ENCODE measurements at places on chromosomes 5 and 9. TPM values are rescaled to one million over a fixed set of nuclear protein-coding genes. Genes with fewer than 3 reads are reported as not detected.

GRCh38 chr9:21677834-21678233, 124.6 kb upstream of the MTAP start:
- DNase-seq = no peak

DNA sequence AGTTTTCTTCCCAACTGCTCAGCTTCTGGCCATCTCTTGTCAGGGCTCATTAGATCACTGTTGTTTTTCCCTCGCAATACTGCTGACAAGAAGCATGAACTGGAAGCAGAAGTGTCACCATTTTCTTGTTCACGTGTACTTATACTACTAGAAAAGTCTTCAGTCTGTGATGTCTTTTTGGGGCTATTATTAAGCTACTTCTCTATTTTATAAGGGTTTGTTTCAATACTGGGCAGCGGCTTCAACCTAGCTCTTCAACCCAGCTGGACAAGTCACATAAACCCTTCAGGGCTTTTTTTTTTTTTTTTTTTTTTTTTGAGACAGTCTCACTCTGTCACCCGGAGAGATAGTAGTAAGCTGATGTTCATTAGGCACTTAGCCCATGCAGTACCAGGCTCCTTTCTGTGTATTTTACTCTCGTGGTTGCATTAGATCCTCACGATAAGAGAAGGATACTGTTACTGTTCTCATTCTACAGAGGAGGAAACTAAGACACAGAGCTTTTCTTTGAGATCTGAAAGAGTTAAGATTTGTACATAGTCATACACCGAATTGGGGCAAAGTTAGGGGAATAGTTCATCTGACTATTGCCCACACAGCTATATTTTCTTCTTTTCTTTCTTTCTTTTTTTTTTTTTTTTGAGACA, 20.5 kb downstream of the RAPGEF1 start:
- no peak for DNase-seq

DNA sequence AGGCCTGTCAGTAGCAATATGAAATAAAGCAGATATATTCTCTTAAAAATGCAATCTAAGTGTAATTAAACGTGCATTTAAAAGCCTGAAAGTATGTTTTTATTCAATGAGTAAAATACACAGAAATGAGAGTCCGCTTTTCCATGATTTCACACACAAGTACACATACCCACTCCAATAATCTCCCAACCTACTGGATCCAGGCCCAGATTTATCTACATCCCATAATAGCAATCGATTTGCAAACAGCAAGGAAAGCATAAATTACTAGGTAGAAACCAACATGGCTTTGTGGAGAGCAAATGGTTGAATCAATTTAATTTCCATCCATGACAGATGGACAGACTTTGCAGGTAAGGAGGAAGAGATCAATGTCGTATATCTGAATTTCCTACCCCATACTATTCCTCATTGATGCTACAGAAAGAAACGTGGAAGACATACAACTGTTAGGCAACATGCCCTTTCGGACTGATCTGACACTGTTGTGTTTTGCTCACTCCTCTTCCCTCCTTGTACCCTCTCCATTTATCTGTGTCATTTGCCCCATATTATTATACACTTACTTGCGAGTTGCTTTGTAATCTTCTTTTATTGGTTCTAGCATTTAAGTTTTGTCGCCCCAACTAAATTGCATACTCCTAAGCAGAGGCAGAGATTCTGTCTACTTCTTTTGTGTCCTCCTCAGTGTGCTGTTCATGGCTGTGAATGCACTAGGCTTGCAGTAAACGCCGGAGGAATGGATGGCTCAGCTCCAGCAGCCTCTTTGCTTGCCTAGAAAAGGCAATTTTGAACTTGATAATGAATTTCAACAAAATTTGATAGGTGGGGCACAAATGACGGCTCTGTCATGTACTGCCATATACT, 133.6 kb downstream of the NFIB start:
- no peak for DNase-seq

GRCh38 chr5:4772591-4772990, 367.5 kb upstream of the ADAMTS16 start:
- DNase-seq = no peak

DNA sequence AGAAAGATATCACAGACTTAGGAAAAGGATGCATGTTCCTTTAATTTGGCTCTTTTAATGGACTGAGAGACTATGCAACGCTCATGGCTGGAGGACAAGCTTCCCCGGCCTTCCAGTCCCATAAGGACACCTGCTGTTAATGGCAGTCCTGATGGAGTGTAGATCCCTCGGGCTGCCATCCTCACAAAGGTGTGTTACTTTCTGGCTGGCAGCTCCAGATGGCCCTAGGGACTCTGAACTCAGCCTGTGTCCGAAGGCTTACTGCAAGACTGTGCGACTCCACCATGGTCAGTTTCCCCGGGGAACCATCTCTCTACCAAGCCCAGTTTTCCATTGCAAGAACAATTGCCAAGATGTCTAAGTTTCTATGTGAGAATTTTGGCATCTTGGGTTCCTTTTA, 25.5 kb upstream of the KCNIP1 start:
- DNase-seq = no peak

DNA sequence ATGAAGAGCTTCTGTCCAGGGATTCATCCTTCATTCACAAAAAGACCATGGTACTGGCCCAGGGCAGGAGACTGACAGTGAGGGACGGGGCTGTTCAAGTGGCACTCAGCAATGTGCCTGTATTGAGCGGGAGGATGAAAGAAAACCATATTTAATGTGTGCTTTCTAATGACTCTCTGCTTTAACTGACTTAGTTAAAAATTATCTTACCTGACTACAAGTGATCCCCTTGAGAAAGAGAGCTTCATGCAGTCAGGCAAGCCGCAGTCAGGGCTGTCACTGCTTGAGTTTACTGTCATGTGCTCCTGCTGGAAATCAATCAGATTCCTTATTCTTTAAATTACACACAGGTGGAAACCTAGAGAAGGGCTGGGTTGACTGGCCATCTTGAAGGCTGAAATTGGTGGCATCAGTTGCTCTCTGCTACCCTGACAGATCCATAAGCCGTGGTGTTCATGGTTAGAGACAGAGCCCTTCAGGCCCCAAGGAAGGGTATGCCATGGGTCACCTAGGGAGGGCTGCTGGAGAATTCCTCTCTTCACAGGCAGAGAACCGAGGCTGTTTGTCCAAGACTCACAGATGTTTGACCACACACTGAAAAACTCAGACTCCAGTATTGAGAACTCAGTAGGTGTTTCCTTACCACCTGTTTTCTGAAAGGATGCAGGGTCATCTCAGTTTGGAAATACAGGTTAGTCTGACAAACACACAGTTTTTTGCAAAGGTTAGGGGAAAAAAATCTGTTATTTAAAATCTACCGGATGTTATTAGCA, 70.9 kb downstream of the TRIO start:
- DNase-seq = no peak

- DNase-seq = no peak
Measured at GRCh38 chr5:133048993-133049725, 2.7 kb upstream of the HSPA4 start.

- DNase-seq = no peak
Measured at GRCh38 chr9:121371495-121372061, 1.5 kb upstream of the STOM start.

Gene IFNB1
- not detected for polyA plus RNA-seq

DNA sequence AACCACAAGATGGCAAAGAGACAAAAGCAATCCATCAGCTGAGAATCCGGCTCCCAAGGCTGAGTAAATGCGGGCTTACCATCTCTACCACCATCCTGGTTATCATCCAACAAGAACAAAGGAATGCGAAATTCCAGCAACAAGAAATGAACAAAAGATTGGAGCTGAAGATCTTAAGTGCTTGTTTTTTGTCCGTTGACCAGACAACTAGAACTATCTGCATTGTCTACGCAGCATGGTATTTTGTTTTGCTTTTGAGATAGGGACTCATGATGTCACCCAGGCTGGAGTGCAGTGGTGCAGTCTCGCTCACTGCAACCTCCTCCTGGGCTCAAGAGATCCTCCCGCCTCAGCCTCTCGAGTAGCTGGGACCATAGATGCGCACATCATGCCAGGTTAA, 88.9 kb downstream of the ZNF366 start:
- DNase-seq = no peak

GRCh38 chr5:103435136-103435889, 127.3 kb downstream of the NUDT12 start:
- DNase-seq = no peak

- no peak for DNase-seq
Measured at GRCh38 chr5:39376293-39376714, 12.0 kb upstream of the C9 start.

GRCh38 chr5:115379622-115380344, 83.3 kb upstream of the CCDC112 start:
- no peak for DNase-seq

Gene SURF2
- 30.3 TPM for polyA plus RNA-seq

Gene FRMPD1
- 0.03 TPM for polyA plus RNA-seq

GRCh38 chr9:131237931-131238401, 38.3 kb downstream of the FAM78A start:
- DNase-seq = no peak
